ENCODE measurements at places on chromosomes 5 and 9.

DNA sequence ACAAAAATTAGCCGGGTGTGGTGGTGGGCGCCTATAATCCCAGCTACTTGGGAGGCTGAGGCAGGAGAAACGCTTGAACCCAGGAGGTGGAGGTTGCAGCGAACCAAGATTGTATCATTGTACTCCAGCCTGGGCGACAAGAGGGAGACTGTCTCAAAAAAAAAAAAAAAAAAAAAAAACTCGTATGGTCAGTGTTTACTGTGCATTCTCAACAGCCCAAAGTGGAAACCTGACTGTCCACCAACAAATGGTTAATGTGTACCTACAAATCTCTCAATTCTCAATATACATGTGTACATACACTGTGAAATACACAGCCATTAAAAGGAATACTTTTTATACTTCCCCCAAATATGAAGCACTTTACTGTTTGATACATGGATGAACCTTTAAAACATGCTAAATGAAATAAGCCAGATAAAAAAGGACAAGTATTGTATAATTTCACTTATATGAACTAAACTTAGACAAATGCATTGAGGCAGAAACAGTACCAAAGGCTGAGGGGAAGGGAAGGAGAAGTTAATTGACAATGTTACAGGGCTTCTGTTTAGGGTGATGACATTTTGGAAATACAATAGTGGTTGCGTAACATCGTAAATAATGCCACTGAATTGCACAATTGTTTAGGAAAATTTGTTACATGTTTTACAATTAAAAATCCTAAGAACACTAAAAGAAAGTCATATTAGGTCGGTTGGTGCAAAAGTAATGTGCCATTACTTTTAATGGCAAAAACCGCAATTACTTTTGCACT is 16.5 kb downstream of the DNAJA1 start:
- DNase-seq = no peak

GRCh38 chr9:84789463-84789830 is 119.9 kb downstream of the NTRK2 start:
- no peak for DNase-seq

DNA sequence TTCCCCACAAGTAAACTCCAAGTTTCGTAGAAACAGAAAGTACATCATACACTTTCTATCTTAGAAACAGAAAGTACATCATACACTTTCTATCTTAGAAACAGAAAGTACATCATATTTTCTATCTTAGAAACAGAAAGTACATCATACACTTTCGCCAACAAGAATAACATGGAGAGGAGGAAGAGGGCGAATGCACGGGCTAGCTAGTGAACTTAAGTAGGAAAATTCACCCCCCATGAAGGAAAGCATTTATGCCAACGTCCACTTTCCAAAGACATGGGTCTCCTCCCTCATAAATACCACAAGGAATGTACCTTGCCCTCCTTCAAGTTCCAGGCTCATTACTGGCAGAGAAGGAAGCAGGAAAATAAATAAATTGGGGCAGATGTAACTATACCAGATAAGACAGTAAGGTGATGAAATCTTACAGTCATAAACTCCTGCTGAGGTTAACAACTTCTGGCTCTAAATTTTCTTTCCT is 64.7 kb downstream of the FRMD3 start:
- DNase-seq = no peak

DNA sequence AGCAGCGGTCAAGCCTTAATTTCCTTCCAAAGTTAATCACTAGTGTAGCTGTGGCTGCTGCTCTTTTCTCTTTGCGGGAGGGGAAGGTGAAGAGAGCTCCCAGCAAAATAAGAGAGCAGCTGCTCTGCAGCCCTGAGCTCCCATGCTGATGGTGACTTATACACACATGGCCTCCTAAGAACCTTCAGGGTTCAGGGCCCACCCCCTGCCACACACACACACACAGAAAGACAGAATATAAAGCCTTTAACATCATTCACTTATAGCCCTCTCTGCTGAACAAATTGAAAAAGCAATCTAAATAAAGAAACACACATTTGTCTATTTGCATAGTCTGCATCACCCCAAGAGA is 43.6 kb downstream of the GAS1 start:
- no peak for DNase-seq

- peak; percentile 24 for DNase-seq
These were observed 134.8 kb downstream of the KCNIP1 start for GRCh38 chr5:170638454-170639220.

DNA sequence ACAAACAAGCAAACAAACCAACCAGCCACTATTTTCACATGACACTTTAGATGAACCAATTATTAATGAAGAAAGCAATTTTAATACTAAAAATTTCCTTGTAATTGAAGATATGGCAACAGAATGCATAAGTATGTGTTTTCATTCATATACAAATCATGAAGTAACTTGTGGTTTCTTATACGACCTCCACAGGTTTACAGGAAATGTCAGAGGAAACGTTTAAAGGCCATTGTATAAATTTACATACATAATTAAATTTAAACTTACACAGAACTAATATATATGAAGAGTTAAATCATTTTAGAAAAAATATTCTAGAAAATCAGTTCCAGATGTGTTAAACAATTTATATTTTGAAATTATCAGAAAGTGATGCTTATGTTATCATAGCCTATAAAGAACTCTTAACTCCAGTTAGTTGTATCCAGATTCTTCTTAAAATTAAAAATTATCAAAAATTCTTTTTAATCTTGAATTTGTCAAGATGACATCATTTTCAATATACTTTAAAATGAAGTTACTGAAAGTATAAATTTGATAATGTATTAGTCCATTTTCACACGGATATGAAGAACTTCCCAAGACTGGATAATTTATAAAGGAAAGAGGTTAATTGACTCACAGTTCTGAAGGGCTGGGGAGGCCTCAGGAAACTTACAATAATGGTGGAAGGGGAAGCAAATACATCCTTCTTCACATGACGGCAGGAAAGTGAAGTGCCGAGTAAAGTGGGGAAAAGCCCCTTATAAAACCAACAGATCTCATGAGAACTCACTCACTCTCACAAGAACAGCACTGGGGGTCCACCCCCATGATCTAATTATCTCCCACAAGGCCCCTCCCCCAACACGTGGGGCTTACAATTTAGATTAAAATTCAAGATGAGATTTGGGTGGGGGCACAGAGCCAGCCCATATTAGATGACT is 192.0 kb downstream of the PIK3R1 start:
- no peak for DNase-seq

DNA sequence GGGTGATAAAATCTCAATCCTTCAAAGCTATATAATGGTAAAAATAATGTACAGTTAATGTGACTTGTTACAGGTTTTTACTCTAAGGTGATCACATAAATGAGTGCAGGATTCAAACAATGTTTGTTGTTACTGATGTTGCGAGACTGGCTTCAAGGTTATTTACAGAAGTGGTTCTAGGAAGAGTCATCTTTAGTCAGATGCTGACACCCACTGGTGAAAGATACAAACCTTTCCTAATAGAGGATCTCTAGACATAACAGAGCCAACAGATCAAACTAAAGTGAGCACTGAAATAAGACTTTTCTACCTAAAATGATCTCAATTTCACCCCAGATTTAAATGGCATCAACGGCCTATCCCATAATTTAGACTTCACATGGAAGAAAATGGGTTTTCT is 20.2 kb downstream of the ARSB start:
- DNase-seq = no peak

Data from activated T-helper 1 cell treated with Interleukin-2 at 50 U/mL for 16 hours (primary cell).